ENCODE measurements at places on chromosomes 7 and 10.

DNA sequence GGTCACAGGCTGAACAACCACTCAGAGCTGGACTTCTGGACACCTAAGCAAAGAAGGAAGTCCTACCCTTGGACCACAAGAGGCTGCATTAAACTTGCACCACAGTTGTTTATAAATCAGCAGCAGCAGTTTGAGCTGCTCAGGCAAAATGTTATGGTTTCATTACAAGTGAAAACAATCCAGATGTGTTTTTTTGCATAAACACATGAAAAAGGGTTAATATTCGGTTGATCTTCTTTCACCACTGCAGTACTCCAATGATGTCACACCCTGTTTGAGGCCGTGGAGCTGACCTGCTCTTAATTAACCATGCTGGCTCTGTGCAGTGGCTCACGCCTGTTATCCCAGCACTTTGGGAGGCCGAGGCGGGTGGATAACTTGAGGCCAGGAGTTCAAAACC is 490.8 kb upstream of the CELF2 start:
- no peak for DNase-seq

GRCh38 chr7:128021366-128021765 is 9.9 kb downstream of the LRRC4 start:
- DNase-seq = no peak

DNA sequence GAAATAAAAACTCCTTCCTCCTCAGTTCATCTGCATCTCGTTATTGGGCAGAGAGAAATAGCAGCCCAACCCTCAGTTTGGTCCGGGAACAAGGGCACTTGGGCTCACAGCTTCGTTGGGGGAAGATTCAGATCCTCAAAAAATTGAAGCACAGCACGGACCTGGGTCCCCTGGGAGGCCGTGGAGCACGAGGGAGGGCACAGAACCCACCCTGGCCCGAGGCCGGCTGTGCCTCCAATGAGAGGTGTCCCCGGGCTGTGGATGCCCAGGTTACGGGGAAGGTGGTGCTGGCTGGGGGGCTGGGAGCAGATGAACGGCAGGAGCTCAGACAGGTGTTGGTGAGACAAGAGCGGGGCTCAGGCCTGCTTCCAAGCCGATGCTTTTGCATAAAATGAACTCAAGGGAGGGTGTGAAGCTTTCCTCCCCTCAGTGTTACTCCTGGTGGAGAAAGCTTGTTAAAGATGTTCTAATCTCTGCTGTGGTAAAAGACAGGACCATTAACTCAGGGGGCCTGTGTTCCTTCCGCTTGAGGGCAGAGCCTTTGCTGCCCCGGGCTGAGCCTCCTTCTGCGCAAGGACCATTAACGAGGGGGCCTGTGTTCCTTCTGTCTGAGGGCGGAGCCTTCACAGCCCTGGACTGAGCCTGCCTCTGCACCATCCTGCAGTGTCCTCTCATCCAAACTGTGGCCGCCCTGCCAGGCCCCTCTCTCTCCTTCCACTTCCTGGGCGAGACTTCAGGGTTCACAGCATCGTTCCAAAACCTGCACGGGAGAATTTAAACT is 302.2 kb downstream of the ADARB2 start:
- no peak for DNase-seq

DNA sequence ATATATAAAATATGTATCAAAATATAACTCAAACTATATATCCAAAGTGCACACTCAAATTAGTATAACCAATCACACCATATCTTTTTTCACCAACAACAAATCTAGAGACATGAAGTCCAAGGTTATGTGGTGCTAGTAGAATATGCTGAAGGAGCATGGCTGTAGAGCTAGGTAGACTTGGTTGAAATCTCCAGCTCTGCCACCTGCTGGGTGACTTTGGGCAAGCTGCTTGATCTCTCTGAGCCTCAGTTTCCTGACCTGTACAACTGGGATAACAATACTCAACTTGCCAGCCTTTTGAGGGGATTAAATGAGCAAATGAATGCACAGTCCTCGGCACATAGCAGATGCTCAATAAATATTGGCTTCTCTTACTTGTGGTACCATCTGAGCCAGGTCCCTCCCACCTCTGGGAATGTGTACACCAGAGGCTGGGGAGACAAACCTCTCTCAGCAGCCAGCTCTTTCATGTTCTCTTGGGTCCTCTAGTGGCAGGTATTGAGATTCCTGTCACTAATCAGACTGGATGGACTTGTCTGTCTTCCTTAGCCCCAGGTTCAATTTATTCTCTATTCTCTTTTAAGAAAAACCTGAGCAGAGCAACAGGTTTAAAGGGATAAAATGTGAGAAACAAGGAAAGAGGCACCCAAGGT is 94.3 kb upstream of the PDE1C start:
- no peak for DNase-seq

DNA sequence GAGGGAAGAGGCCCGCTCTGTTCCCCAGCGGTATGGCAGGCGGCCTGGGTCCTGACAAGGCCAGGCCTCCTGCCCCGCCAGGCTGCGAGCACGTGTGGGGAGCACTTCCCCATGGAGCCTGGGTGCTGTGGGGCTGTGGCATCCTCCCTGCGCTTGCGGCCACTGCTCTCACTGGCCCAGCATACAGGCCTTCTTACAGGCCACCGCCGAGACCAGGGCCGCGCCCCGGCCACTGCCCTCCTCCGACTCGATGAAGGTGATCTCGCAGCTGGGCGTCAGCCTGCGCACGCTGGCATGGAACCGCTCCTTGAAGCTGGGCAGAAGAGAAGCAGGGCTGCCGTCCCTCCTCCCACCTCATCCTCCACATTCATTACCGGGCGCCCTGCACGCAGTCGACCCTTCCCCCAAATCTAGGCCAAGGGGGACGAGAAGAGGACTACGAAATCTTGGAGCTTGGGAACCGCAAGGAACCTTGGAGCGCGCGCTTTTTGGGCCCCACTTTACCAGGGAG is 3.9 kb upstream of the MYL7 start:
- DNase-seq = no peak

DNA sequence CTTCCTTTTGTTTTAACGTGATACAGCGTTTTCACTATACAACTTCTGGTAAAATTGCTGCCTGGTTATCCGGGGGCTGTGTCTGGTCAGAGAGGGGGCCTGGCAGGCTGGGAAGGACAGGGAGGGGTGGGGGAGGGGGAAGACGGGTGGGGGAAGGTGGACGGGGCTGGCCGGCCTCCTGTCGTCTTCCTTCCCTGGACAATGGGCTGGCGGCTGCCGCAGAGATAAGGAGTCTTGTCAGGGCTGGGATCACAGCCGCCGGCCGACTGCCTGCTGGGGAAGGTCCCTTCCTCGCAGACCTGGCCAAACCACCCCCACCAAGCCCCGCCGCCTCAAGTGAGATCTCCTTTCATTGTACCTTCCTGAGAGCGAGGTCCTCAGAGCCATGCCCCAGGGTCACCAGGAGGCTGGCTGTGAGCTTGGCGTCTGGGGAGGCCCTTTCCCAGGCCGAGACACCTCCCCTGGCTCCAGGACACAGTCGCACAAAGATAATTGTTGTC is 151.2 kb upstream of the TNRC18 start:
- DNase-seq = no peak

DNA sequence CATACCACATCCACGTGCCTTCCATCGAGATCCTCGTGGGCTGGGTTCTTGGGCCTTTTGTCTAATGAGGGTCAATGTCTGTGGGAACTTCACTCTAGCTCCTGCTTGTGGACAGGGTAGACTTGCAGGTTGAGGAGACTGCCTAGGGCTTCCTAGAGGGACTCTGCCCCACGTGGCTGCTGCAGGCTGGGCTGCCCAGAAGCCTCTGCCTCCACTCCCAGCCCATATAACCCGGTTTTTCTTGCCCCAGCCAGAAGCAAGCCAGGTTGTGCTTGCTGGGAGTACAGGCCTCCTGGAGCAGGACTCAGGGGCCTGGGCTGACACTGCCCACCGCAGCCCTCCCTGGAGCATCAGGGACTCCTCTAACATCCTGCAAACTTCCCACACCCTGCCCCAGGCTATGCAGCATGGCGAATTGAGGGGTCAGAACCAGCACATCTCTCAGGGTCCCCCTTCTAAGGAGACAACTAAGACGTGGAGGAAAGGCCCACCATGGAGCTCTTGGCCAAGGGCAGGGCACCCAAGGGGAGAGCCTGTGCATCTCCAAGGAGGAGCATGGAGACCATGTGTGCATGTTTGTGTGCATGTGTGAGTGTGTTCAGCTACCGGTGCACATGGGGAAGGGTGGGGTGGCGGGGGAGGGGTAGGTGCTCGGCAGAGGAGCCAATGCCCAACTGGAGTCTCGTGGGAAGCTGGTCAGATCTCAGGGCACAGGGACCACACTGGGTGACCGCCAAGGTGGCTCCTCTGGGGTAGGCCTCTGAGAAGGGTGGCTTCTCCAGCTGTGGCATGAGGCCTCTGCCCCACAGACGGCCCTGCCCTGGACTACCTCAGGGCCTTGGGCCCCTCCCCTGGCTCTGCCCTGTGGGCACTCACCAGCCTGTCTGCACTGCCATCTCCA is 62.6 kb downstream of the RASGEF1A start:
- no peak for DNase-seq

DNA sequence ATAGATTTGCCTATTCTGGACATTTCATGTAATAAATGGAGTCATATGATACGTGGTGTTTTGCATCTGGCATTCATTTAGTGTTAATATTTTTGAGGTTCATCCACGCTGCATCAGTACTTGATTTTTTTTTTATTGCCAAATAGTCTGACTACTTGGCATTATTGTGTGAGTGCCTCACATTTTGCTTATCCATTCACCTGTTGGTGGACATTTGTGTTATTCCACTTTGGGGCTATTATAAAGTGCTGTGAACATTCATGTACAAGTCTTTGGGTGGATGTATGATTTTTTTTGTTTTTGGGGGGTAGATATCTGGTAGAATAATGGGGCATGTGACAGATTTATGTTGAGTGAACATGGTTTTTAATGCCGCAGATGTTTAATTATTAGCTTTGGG is 19.7 kb downstream of the CUL1 start:
- DNase-seq = no peak

GRCh38 chr10:34473174-34474008 is 341.7 kb downstream of the PARD3 start:
- no peak for DNase-seq

GRCh38 chr10:112775892-112776674 is 174.0 kb upstream of the TCF7L2 start:
- DNase-seq = no peak

DNA sequence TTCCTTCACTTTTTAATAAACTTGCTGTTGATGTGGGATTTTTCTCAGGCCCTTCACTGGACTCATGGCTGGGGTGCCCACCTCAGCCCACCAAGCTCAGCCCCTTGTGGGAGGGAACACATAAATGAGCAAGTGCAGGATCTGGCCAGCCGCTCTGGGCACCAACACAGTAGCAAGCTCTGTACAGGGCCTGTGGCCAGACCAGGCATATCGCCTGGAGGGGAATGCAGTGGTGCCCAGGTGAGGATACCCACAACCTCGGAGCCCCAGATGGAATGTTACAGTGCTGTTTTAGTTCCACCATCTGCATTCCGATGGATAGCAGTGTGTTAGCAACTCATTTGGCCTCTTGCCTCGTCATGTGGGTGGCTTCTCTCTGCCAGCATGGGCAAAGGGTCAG is 234.6 kb downstream of the PPP1R3A start:
- DNase-seq = no peak

GRCh38 chr7:114835861-114836260 is 86.0 kb upstream of the MDFIC start:
- DNase-seq = no peak

GRCh38 chr7:149681274-149681673 is 92.1 kb downstream of the ZNF467 start:
- no peak for DNase-seq

DNA sequence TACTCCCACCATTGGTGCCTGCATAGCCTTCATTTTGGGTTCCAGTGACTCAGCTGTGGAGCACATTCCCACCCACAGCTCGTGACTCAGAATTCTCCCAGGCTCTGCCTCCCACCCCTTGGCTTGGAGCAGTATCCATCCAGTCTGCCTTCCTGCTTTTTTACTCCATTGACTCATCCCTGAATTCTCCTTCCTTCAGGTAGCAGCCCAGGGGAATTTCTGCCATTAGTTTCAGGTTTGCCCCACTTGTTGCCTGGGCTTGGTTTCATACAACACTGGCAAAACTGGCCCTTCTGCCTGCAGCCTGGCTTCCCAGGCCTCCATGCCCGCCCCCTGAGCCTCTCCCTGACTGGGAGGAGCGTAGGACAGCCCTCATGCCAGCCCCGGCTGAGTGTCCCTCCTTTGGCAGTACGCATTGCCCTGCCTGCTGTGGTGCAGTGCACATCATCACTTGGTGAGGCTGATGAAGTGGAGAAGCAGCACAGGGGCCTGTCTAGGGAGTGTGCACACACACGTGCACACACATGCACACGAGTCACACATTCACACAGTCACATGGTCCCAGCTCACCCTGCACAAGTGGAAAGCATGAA is 55.0 kb downstream of the SNX10 start:
- no peak for DNase-seq

- no peak for DNase-seq
These were observed 93.6 kb downstream of the HGF start for GRCh38 chr7:81676105-81676811.

GRCh38 chr7:22842383-22842941 is 19.8 kb upstream of the TOMM7 start:
- DNase-seq = no peak

DNA sequence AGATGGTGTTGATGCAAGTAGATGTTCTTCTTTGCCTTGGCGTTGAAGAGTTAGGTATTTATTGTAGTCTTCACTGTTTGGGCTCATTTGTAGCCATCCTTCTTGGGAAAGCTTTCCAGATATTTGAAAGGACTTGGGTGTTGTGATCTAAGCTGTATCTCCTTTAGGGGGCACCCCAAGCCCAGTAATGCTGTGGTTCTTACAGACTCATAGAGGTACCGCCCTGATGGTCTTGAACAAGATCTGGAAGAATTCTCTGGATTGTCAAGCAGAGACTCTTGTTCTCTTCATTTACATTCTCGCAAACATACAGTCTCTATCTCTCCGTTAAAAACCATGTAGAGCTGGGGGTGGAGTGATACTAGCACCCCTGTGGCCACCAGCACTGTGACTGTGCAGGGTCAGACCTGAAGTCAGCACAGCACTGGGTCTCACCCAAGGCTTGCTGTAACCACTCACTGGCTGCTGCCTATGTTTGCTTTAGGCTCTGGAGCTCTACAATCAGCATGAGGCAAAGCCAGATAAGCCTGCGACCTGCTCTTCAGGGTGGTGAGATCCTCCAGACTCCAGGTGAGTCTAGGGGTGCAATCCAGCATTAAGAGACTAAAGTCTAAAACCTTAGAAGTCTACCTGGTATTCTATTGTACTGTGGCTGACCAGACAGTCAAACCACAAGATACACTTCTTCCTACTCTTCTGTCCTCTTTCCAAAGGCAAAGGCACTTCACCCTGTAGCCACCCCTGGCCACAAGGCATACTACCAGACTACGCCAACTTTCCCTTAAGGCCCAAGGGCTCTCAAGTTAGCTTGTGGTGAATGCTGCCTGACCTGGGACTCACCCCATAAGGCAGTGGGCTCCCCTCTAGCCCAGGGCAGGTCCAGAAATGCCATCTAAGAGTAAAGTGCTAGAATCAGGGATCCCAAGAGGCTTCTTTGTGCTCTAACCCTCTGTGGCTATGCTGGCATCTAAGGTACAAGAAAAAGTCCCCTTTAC is 209.7 kb upstream of the TMEM196 start:
- DNase-seq = peak; percentile 3

- peak; percentile 42 for DNase-seq
These were observed 1.3 kb downstream of the VSIR start for GRCh38 chr10:71771821-71772617.
